Kidney glomerular epithelial cell (primary cell): ENCODE measurements at places on chromosomes 7 and 10.

DNA sequence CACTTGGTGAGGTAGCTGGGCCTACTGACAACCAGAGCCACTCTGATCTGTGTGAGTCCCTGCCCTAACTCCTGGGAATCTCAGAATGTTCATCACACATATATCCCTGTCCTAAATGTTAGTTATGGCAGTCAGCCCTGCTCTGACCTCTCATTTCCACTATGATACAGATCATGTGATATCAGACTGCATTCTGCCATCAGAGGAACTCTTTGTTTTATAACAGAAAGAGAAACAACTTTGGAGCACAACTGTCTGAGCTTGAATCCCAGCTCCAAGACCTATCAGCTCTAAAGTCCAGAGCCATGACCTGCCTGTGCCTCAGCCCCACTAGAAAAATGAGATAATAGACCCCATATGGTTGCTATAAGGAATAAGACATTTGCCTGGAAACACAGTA lies 54.6 kb upstream of the ABCB4 start:
- DNase-seq = no peak

- no peak for DNase-seq
These were observed 200.2 kb downstream of the DNAJC1 start for GRCh38 chr10:21803374-21803773.

GRCh38 chr7:74199551-74200355 lies 10.1 kb upstream of the LAT2 start:
- DNase-seq = peak; percentile 23

DNA sequence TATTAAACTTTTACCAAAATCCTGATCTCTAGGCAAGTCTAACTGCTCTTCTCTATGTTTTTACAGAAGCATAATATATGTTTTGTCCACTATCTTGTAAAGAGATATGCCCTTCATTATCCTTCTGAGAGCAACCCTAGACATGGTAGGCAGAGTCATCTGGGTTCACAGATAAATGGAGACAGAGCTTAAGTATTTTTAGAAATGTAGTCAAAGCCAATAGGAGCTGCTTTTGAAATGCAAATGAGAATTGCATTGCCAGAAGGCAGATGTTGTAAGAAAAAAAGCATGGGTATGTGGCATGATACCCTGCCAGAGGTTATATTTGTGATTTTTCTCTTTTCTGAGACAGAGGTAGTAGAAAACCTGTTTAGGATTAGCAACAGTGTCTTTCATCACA lies 964.8 kb downstream of the SORCS3 start:
- no peak for DNase-seq

- no peak for DNase-seq
These were observed 104.6 kb downstream of the INPP5A start for GRCh38 chr10:132641966-132642731.

GRCh38 chr10:83542774-83543411 lies 596.4 kb upstream of the GHITM start:
- DNase-seq = peak; percentile 82

DNA sequence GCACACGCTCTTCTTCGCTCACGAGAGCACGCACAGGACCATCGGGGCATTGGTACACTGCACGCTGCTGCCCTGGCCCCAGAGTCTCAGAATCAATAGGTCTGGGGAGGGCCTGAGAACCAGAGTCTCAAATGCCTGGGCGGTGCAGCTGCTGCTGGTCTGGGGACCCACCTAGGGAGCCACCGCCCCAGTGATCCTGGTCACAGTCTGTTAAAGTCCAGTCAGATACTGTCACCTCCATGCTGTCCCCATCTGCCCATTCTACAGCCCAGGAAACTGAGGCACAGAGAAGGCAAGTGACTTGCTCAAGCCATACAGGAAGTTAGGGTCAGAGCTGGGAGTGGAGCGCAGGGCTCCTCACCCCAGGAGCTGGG lies 38.0 kb downstream of the ZCCHC24 start:
- no peak for DNase-seq
